ENCODE measurements at places on chromosomes 3 and 15.

- DNase-seq = no peak
Measured at GRCh38 chr15:99385005-99385669, 133.9 kb downstream of the LRRC28 start.

DNA sequence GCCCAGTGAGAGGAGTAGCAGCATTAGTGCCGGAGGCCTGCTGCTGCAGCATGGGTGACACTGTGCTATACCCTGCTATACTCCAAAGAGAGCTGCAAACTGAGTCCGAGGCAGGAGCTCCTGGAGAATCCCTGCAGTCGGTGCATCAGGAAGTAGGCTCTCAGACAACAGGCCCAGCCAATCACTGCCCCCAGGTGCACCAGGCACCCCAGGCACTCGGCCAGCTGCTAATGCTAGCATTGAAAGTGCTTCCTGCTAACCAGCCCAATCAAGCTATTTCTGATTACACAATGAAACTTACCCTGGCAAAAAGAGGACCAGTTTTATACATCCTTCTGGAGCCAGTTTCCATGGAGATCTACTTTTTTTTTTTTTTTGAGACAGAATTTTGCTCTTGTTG, 45.6 kb upstream of the IREB2 start:
- no peak for DNase-seq

DNA sequence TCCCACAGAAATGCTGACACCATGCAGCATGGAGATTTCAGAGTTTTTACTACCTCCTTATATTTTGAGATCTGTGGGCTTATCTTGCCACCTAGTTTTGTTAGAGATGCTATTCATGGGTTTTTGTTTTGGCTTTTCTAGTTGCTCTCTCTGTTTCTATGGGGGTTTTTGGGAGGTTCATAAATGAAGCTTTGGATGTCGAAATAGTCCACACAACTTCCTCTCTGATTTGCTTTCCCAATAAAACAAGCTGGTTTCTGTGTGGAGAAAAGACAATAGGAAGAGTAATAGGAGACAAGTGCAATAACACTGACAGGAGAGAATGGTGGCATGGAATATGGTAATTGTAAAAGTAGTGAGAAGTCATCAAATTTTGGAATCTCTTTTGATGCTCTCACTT, 106.8 kb upstream of the GPR149 start:
- no peak for DNase-seq

- no peak for DNase-seq
Measured at GRCh38 chr3:150396956-150397550, 11.0 kb upstream of the TSC22D2 start.

- peak; percentile 91 for DNase-seq
Measured at GRCh38 chr15:90838139-90838538, 30.2 kb upstream of the FURIN start.

GRCh38 chr3:55701997-55702396, 214.9 kb upstream of the WNT5A start:
- DNase-seq = no peak

GRCh38 chr3:155737844-155738460, 6.9 kb downstream of the PLCH1 start:
- no peak for DNase-seq

DNA sequence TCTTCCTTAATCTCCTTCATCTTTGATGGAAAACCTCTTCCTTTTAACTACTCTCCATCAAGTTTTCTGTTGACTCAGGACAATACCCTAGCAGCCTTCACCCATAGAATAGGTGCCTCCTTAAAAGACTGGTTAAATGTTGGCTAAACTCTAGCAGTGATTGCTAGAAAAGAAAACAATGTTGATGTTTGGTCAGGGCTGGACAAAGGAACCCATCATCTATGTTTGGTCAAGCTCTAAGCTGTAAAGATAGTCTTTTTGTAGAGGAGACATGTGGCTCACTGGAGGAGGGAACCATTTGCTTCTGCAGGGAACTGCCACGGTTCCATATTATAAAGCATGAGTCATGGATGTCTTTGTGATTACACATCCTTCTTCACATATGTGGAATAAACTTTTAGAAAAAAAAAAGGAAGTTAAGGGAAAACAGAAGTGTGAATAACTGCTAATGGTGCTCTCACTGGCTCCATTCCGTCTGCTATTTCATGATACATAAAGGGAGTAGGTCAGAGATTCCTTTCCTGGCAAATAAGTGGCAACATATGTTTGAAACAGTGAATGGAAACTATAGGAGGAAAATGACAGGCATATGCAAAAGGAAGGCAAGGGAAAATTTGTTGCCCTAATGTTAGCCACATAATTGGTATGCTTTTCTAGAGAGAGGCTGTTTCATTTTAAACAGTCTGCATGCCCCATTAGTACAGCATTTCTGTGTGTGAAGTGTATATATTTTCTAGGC, 78.2 kb downstream of the CMSS1 start:
- no peak for DNase-seq

DNA sequence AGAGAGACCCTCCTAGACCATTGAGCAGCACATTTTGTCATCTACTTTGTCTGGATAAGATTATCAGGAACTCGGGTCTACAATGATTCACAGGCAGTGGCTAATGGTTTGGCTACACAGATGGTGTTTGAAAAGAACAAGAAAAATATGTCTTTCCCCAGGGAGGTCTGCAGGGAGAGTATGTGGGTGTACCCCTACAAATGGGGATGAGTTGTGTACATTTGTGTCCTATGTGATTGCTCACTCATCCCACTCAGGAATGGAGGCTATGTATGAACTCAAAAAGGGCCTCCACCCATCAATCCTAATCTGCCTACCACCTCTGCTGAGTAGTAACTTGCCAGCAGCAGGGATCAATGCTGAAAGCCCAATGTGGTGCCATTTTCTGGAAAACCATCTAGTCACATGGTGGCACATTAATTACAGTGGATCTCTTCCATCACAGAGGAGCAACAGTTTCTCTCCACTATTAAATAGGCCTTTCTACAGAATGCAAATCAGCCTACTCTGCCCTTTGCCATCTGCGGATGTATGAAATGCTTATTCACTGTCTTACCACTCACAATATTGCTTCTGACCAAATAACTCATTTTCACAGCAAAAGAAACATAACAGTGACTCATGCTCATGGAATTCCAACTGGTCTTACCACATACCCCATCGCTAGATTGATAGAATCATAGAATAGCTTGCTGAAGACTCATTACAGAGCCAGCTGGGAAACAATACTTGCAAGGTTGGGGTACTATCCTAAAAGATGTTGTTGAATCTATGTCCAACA, 48.3 kb upstream of the TRIM42 start:
- no peak for DNase-seq

DNA sequence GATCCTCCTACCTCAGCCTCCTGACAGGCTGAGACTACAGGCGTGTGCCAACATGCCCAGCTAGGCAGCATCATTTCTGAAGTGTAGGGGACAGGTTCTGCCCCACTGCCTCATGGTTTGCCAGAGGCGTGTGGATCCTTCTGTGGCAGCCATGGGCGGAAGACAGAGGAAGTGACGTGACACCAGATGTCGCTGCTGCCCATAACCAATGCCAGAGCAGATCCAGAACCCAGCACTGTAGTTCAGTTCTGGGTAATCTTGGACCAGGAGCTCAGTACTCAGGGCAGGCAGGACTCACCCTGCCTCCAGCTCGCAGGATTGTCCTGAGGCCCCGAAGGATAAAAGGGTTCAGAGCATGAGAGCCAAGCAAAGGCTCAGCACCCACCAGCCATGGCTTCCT, 8.2 kb downstream of the RBPMS2 start:
- DNase-seq = no peak

GRCh38 chr3:59938828-59939227, 889.0 kb upstream of the CFAP20DC start:
- DNase-seq = no peak

GRCh38 chr3:42020684-42021307, 58.9 kb upstream of the ULK4 start:
- no peak for DNase-seq

DNA sequence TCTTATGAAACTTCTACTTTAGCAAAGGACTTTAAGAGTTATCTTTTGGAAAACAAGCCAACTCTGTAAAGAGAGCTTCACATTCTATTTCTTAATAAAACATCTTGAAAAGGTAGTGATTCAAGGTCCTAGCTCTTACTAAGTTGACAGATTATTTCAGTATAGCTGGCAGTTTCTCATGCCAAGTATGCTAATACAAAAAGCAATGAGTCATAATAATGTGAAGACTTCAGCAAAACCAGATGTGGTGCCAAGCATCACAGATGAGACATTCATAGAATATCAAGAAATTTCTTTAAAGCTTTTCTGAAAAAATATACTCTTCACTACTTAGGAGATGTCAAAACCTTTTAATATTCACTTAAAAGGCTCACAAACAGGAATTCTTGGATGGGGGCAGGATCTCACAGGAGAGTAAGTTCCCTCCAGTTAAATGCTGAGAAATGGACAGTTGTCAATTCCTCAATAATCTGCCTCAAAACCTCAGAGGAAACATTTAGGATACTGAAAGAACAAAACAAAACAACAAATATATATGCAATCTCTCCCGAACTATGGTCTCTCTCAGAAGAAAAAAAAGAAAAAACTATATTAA, 45.6 kb downstream of the DCBLD2 start:
- no peak for DNase-seq

GRCh38 chr3:156488767-156489166, 66.2 kb downstream of the SSR3 start:
- DNase-seq = no peak

DNA sequence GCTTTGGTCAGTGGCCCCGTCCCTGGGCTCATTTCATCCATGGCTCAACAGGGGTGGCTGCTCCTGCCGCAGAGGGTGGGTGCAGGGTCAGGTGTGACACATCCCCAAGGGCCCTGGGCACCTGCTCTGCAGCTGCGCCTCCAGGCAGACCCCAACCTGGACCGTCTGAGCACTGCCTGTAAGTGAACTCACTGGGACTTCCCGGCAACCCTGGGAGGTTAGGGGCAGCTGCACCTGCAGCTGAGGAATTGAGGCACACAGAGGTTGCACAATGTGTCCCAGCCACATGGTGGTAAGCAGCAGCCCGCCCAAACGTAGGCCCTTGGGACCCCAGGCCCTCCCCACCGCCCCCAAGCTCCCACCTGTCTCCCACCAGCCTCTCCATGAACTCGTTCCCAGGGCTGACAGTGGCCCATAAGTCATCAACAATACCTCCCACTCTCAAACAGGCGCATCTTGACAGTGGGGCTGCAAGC, 55.1 kb downstream of the PLXNA1 start:
- DNase-seq = no peak

- no peak for DNase-seq
Measured at GRCh38 chr3:16338999-16339398, 74.0 kb downstream of the OXNAD1 start.

- no peak for DNase-seq
Measured at GRCh38 chr3:139291276-139292051, 52.4 kb upstream of the MRPS22 start.

DNA sequence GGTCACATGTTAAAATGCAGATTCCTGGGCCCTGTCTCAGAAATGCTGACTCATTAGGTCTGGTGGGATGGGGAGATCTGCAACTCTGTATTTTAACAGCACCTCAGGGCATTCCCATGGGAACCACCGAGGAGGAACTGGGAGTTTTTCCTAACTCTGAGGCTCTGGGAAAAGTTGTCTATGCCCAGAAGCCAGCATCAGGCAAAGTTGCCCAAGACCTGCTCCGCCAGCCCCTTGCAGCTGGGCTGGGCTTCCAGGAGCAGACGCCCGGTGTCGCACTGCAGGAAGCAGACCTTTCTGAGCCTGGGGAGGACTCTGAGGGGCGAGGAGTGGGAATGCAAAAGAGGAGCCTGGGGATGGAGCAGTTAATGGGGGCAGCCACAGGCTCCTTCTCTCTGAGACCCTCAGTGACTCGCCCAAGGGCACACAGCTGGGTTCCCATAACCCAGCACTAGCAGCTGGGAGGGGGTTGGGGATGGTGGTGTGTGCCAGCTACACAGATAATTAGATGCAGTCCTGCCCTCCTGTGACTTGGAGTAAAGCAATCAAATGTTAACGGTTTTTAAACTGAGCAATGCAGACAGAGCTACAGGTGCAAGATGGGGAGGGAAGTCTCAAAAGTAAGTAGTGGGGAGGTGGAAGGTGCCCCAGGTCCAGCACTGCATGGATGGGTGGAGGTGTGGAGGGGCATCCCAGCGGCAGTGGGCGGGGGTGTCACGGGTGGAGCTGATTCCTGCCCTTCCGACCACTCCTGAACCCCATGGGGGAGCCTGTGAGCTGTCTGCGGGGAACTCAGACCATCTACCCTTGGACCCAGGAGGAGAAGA, 100.4 kb downstream of the LSM3 start:
- DNase-seq = no peak

- no peak for DNase-seq
Measured at GRCh38 chr3:71076361-71077002, 507.0 kb downstream of the FOXP1 start.

DNA sequence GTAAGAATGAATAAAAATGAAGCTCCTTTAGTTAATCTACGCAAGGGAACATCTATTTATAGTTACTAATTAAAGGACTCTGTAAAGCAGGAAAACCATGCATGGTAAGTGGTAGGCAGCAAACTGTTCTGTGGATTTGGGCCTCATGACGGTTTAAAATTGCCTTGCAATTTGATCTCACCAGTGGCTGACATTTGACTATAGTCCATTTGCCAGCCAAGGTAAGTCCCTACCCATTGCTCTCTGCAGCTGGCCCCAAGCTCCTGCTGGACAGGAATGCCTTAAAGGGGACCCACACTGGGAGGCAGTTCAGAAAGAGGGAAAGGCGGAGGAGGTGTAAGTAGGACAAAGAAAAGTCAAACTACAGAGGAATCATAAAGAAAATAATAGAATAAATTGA, 203.3 kb downstream of the PLCL2 start:
- no peak for DNase-seq

DNA sequence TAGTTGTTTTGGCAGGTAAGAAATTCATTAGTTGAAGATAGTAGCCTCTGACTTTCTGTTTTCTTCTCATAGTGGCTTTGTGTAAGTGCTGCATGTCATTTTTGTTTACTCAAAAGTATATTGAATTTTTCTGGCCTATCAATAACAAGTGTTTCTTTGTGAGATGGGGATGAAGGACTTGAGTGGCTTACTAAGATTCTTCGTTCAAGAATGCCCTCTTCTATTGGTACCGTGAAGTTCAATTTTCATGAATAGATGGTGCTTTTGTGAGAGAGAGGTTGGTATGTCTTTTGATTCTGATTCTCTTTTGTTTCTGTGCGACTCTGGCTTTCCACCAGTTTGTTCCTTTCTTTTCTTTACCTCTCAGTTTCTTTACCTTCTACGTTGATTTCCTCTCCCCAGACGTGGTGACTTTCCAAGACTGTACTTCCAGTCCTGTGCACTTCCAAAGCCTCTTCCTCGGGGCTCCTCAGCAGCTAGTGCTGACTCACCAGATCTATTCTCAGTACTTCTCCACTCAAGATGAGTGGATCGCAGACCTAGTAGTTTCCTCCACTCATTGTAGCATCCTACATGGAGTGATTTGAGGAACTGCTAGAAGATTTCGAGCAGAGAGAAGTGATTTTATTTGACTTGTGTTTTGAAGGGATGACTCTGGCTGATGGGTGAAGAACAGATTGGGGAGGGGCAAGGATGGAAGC, 82.0 kb upstream of the EPHB3 start:
- no peak for DNase-seq

GRCh38 chr3:46454606-46455005, 10.1 kb downstream of the LTF start:
- DNase-seq = no peak

- no peak for DNase-seq
Measured at GRCh38 chr3:126545544-126545943, 13.2 kb downstream of the C3orf22 start.
